Left lung (tissue), 14 donors: ENCODE measurements at places on chromosomes 2 and 18. TPM values are rescaled to one million over a fixed set of nuclear protein-coding genes. Genes with fewer than 3 reads are reported as not detected.

GRCh38 chr18:79186649-79187048, 117.5 kb downstream of the ATP9B start:
- no peak overlapping the region for H3K27ac ChIP-seq
- H3K4me3 ChIP-seq: no peak overlapping the region
- H3K4me1 ChIP-seq: no peaks in the 10 kb centered on the region
- peaks cover 8% of the 10 kb centered on the region for H3K36me3 ChIP-seq

DNA sequence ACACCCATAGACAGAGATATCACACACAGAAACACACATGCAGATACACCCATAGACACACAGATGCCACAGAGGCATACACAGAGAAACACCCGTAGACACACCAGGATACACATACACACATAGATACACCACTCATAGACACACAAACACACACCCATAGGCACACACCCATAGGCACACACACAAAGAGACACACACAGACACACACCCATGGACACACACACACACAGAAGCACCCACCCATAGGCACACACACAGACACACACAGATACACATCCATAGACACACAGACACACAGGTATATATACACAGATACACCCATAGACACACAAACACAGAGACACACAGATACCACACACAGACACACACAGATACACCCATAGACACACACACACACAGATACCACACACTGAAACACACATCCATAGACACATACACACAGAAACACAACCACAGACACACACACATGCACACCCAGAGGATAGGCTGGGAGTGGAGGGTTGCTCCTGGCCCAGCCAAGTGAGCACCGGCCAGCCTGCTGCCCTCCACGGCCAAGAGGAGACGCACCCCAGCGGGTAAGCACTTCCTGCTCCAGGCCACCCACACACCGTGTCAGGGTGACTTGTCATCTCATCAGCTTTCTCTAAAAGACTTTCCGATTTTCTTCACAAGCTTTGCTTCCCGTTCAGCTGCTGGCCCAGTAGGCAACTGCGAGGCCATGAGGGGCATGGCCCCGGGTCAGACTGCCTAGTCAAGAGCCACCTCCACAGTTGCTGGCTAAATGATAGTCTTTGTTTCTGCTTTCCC, 14.1 kb upstream of the CNNM3 start:
- no peaks in the 10 kb centered on the region for H3K36me3 ChIP-seq
- no peaks in the 10 kb centered on the region for H3K4me1 ChIP-seq
- DNase-seq: peak; percentile 53

- no peak for DNase-seq
- H3K4me3 ChIP-seq: no peak overlapping the region
- H3K27ac ChIP-seq: no peak overlapping the region
- H3K4me1 ChIP-seq: no peaks in the 10 kb centered on the region
- no peaks in the 10 kb centered on the region for H3K27me3 ChIP-seq
Observed at GRCh38 chr2:16218625-16219024, 278.3 kb downstream of the MYCN start.

DNA sequence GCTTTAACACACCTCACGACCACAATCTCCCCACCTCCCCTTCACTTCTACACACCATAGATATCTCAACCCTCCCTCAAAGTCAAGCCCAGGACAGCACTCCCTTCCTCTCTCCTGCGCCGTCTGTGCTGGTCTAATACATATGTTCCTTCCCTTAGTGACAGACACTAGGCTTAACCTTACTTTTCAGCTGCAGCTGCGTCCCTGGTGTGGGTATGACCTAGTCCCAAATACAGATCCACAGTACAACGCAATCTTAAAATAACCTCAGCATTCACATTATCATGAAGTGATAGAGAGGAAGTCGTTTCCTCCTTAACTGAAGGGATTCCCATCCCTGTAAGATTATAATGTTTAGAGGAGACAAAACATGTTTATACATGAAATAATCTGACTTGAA, 192.7 kb upstream of the TANK start:
- no peaks in the 10 kb centered on the region for H3K27me3 ChIP-seq
- H3K27ac ChIP-seq: no peak overlapping the region
- no peaks in the 10 kb centered on the region for H3K36me3 ChIP-seq
- peaks cover 6% of the 10 kb centered on the region for H3K4me1 ChIP-seq
- DNase-seq: no peak

GRCh38 chr2:43837033-43837432, 1.6 kb downstream of the ABCG5 start:
- DNase-seq: no peak
- no peak overlapping the region for H3K4me3 ChIP-seq
- no peak overlapping the region for H3K27ac ChIP-seq

GRCh38 chr2:80050246-80050645, 254.3 kb downstream of the LRRTM1 start:
- H3K27ac ChIP-seq: no peak overlapping the region
- H3K27me3 ChIP-seq: no peaks in the 10 kb centered on the region
- no peak for DNase-seq
- no peaks in the 10 kb centered on the region for H3K36me3 ChIP-seq

DNA sequence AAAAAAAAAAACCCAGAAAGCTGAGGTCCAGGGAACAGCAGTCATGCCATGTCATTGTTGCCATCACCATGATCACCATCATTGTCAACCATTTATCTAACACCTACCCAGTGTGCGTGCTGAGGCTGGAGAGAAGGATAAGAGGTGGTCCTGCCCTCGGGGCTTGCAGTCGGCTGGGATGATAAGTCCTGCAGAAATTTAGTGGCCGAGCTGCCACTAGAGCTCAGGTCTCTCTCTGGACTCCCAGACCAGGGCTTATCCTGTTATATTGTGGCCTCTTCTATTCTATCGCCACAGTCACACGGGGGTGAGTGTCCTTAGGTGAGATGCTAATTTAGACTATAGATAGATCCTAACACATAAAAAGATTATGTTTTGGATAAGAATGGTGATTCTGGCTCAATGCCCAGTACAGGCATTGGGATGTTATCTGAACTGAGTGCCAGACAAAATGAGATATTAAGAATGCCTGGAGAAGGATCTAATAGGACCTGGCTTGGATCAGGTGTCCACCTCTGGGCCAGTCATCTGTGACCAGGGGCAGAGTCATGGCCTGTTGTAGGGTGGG, 43.2 kb upstream of the YWHAQ start:
- H3K27ac ChIP-seq: no peak overlapping the region
- no peaks in the 10 kb centered on the region for H3K27me3 ChIP-seq
- no peaks in the 10 kb centered on the region for H3K36me3 ChIP-seq
- no peak overlapping the region for H3K4me3 ChIP-seq
- no peaks in the 10 kb centered on the region for H3K4me1 ChIP-seq

GRCh38 chr2:70767699-70768589, at the start of gene ADD2:
ADD2 (minus strand) TSS chr2:70768200; CDS start chr2:70706408, 61,792 bp downstream.
- peaks cover 6% of the 10 kb centered on the region for H3K4me1 ChIP-seq
- H3K36me3 ChIP-seq: no peaks in the 10 kb centered on the region
- peaks cover 94% of the 10 kb centered on the region for H3K27me3 ChIP-seq
- H3K4me3 ChIP-seq: peak within 1 kb of the TSS; percentile 24
- no peak within 1 kb of the TSS for H3K27ac ChIP-seq

DNA sequence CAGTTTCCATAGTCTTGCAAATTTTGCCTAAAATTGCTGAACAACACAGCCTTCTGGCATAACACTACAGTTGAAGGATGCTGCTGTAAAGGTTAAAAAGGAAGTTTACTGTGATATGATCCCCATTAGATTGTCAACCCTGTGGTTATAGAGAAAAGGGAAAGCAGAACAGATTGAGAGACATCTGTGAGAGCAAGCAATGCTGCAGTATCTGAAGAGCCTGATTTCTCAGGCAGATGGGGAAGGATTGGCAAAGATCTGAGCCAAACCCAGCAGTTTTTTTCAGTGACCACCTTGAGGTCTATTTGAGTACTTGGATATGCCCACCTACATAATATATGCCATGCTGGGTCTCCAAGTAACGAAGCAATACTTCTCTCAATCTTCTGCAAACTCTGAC, 8.5 kb upstream of the ST8SIA3 start:
- H3K36me3 ChIP-seq: no peaks in the 10 kb centered on the region
- H3K27me3 ChIP-seq: peaks cover 64% of the 10 kb centered on the region
- H3K4me3 ChIP-seq: no peak overlapping the region
- H3K27ac ChIP-seq: no peak overlapping the region
- no peaks in the 10 kb centered on the region for H3K4me1 ChIP-seq

GRCh38 chr2:140154271-140154670, 1374.1 kb upstream of the NXPH2 start:
- no peaks in the 10 kb centered on the region for H3K36me3 ChIP-seq
- no peak overlapping the region for H3K27ac ChIP-seq
- no peaks in the 10 kb centered on the region for H3K4me1 ChIP-seq
- no peaks in the 10 kb centered on the region for H3K27me3 ChIP-seq
- DNase-seq: no peak

- DNase-seq: no peak
- no peaks in the 10 kb centered on the region for H3K36me3 ChIP-seq
- peaks cover 18% of the 10 kb centered on the region for H3K27me3 ChIP-seq
- H3K27ac ChIP-seq: peak overlapping the region; percentile 30
Observed at GRCh38 chr2:9212661-9213411, 6.2 kb downstream of the ASAP2 start.

GRCh38 chr2:236209535-236209934, 41.3 kb upstream of the GBX2 start:
- H3K27me3 ChIP-seq: peaks cover 10% of the 10 kb centered on the region
- H3K4me3 ChIP-seq: no peak overlapping the region
- DNase-seq: no peak
- no peaks in the 10 kb centered on the region for H3K4me1 ChIP-seq
- H3K36me3 ChIP-seq: no peaks in the 10 kb centered on the region

DNA sequence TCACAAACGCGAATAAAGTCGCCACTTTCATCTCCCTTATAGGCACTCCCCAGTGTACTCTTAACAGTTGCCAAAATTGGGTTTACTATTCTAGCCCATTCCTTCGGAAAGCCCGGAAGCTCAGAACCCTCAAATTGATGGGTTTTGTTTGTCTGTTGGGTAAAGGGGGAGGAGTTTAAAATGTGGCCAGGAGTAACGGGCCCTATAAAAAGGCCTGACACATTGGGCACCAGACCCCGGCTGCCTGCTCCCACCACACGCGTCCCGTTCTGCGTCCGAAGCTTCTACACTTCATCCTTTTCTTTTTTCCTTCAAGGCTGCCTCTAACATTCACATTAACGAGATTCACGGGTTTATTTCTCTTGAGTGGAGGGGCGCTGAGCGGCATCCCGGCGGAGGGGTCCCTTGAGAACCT, 837 bp downstream of the NHEJ1 start:
- peaks cover 22% of the 10 kb centered on the region for H3K36me3 ChIP-seq
- DNase-seq: no peak
- peaks cover 12% of the 10 kb centered on the region for H3K4me1 ChIP-seq
- H3K4me3 ChIP-seq: peak overlapping the region; percentile 54
- no peaks in the 10 kb centered on the region for H3K27me3 ChIP-seq

- no peak overlapping the region for H3K27ac ChIP-seq
- no peaks in the 10 kb centered on the region for H3K27me3 ChIP-seq
- no peaks in the 10 kb centered on the region for H3K36me3 ChIP-seq
- DNase-seq: no peak
- H3K4me1 ChIP-seq: peaks cover 8% of the 10 kb centered on the region
Observed at GRCh38 chr2:9702604-9703084, 71.8 kb upstream of the YWHAQ start.

DNA sequence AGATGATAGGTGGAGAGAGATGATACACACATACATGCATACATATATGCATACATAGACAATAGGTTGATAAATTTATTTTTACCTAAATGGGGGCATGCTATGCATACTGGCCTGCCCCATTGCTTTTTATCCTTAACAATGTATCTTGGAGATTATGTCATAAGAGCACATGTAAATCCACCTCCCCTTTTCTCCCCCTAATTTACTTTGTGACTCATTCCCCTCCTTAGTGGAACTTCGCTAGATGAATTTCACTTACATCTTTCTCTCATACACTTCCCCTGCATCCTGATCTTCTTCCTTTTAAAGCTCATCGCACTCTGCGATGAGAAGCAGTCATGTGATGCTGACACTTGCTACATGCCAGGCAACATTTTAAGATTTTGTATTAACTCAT, 223.6 kb downstream of the C1D start:
- no peak for DNase-seq
- H3K27me3 ChIP-seq: no peaks in the 10 kb centered on the region
- H3K27ac ChIP-seq: no peak overlapping the region
- no peak overlapping the region for H3K4me3 ChIP-seq
- no peaks in the 10 kb centered on the region for H3K4me1 ChIP-seq
- H3K36me3 ChIP-seq: no peaks in the 10 kb centered on the region

DNA sequence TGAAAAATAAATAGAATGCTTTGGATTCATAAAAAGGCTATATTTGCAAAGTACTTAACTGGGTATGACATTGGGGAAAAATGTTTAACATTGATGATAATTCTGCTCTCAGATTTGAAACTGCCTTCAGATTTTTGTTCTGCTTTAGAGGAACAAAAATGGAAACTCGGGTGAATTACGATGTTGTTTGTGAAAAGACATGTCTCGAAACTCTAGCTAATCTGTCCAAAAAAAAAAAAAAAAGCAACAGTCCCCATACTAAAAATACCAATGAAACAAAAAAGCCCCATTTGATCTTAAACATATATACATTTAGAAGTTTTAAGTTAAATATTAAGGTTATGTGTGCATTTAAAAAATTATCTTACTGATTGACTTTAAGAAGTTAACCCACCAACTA, 3.0 kb downstream of the ZDBF2 start:
- H3K4me1 ChIP-seq: peaks cover 8% of the 10 kb centered on the region
- no peak for DNase-seq

GRCh38 chr2:6290217-6291015, 575.3 kb downstream of the CMPK2 start:
- H3K4me3 ChIP-seq: no peak overlapping the region
- H3K4me1 ChIP-seq: no peaks in the 10 kb centered on the region
- no peaks in the 10 kb centered on the region for H3K36me3 ChIP-seq
- H3K27ac ChIP-seq: no peak overlapping the region
- H3K27me3 ChIP-seq: no peaks in the 10 kb centered on the region

GRCh38 chr2:88350331-88351248, 101.9 kb downstream of the FOXI3 start:
- H3K36me3 ChIP-seq: no peaks in the 10 kb centered on the region
- H3K27ac ChIP-seq: no peak overlapping the region
- H3K27me3 ChIP-seq: peaks cover 7% of the 10 kb centered on the region
- no peaks in the 10 kb centered on the region for H3K4me1 ChIP-seq
- peak; percentile 56 for DNase-seq
- peak overlapping the region; percentile 20 for H3K4me3 ChIP-seq

The RAX gene
- not detected for total RNA-seq

The PAX8 gene
- total RNA-seq: 2.6 TPM

The GLI2 gene
- total RNA-seq: 8.5 TPM

The PROKR1 gene
- total RNA-seq: not detected

The ZNF892 gene
- 5.0 TPM for total RNA-seq
